Aorta (tissue), 5 donors: ENCODE measurements at places on chromosomes 12 and 14. TPM values are rescaled to one million over a fixed set of nuclear protein-coding genes. Genes with fewer than 3 reads are reported as not detected.

DNA sequence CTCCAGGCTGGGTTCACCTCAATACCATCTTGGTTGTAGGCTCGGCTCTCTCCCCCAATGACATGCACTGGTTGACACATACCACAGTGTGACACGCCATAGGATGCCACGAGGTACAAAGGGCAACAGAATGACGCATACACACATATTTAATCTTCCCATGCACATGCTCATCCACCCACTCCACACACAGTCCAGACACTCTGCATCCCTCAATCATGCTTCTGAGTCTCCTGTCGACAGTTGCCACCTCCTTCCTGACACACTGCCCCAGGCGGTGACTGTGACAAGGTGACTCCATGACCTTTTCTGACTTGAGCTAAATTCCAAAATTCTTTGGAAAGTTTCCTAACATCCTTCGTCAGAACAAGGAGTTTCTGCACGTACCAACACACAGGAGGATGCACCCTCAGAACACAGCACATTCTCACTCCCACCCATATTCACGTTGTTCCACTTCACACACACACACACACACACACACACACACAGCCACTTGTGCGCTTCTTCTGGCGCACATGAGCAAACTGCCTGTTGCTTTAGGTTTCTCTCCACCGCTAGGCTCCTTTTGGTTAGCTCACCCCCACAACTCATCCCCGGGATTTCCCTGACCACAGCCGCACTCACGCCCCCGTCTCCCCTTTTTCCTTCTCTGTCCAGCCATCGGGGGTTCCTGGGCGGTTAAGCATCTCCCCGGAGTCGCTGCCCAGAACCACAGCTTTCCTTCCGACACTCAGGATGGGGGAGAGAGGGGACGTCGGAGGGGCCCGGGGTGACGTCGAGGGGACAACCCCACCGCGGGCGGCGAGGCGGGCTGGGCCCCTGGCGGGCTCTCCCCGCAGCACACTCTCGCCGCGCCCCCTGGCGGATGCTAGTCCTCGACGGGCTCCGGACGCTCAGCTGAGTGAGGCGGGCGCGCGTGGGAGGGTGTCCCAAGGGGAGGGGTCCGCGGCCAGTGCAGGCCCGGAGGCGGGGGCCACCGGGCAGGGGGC, 536 bp upstream of the WNT1 start:
- H3K27me3 ChIP-seq, result no peaks in the 10 kb centered on the region
- H3K27ac ChIP-seq, result no peak overlapping the region
- H3K4me1 ChIP-seq, result no peaks in the 10 kb centered on the region
- DNase-seq, result peak; percentile 81
- H3K36me3 ChIP-seq, result no peaks in the 10 kb centered on the region
- no peak overlapping the region for H3K4me3 ChIP-seq

GRCh38 chr14:24706351-24706750, 72.4 kb upstream of the GZMB start:
- H3K4me3 ChIP-seq, result no peak overlapping the region
- no peak overlapping the region for H3K27ac ChIP-seq
- H3K27me3 ChIP-seq, result no peaks in the 10 kb centered on the region
- H3K4me1 ChIP-seq, result no peaks in the 10 kb centered on the region
- no peaks in the 10 kb centered on the region for H3K36me3 ChIP-seq

GRCh38 chr12:75876832-75877762, 154.5 kb downstream of the PHLDA1 start:
- no peaks in the 10 kb centered on the region for H3K36me3 ChIP-seq
- no peak for DNase-seq
- no peaks in the 10 kb centered on the region for H3K27me3 ChIP-seq

- H3K36me3 ChIP-seq, result peaks cover 5% of the 10 kb centered on the region
- no peak overlapping the region for H3K4me3 ChIP-seq
- no peaks in the 10 kb centered on the region for H3K4me1 ChIP-seq
- H3K27ac ChIP-seq, result no peak overlapping the region
- DNase-seq, result no peak
- no peaks in the 10 kb centered on the region for H3K27me3 ChIP-seq
These were observed 24.2 kb downstream of the ZNF664 start for GRCh38 chr12:123997033-123997822.

DNA sequence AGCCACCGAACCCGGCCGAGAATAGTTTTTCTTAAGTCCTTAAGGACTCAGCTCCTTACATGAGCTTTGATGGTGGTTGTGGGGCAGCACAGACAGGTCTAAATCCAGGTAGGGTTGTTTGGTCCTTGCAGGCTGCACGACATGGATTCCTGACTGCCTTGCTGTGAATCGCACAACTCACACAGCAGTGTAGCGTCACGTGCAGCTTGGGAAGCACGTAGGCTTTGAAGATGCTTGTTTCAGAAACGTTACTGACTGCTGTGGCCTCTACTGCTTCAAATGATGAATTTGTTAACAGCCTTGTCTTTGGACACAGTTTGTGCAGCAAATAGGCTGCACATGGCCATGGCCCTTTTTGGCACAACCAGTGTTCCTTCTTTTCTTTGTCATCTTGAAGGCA, 29.9 kb downstream of the ZBTB42 start:
- no peaks in the 10 kb centered on the region for H3K27me3 ChIP-seq
- no peaks in the 10 kb centered on the region for H3K4me1 ChIP-seq
- no peak overlapping the region for H3K4me3 ChIP-seq

- H3K4me1 ChIP-seq, result no peaks in the 10 kb centered on the region
- DNase-seq, result no peak
- H3K4me3 ChIP-seq, result no peak overlapping the region
These were observed 9.0 kb downstream of the SLC25A47 start for GRCh38 chr14:100332071-100332639.

GRCh38 chr12:82817368-82817767, 130.7 kb downstream of the TMTC2 start:
- no peaks in the 10 kb centered on the region for H3K36me3 ChIP-seq
- no peaks in the 10 kb centered on the region for H3K4me1 ChIP-seq
- no peak for DNase-seq
- H3K27me3 ChIP-seq, result no peaks in the 10 kb centered on the region
- H3K4me3 ChIP-seq, result no peak overlapping the region

DNA sequence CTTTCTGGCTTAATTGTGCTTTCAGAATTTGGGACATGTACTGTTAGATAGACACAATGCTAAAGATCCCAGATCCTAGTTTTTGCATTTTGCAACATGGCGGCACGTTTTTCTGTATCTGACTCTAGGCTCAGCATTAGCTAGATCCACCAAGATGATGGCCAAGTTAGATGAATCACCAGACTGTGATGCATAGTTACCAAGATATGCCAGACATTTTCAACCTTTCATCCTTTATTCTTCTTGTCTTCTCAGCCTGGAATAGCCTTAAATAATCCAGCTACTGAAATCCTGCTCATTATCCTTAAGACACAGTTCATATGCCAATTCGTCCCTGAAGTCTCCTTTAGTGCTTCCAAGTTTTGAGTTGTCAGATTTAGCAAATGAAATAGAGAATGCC, 144.9 kb upstream of the CRY1 start:
- no peak overlapping the region for H3K27ac ChIP-seq
- no peaks in the 10 kb centered on the region for H3K4me1 ChIP-seq
- no peaks in the 10 kb centered on the region for H3K36me3 ChIP-seq
- peaks cover 3% of the 10 kb centered on the region for H3K27me3 ChIP-seq

DNA sequence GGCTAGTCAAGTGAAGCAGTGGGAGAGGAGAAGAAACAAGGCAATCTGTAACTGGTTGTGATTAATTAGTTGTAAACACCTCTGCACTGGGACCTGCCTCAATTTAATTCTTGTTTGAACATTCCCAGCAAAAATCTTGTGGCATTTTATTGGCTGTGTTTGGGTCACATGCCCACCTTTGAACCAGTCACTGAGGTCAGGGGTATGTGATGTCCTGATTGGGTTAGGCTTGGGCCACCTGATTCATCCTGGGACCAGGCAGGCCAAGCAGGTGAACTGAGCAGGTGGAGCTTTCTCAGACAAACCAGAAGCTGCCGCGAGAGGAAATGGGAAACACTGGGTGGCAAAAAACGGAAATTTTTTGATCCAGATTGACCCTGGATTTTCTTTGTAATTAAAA, 72.5 kb downstream of the NEDD1 start:
- H3K4me3 ChIP-seq, result no peak overlapping the region
- DNase-seq, result no peak
- no peaks in the 10 kb centered on the region for H3K27me3 ChIP-seq

Gene PRR13
- total RNA-seq, result 94.6 TPM

Gene FNTB
- 22.5 TPM for total RNA-seq

Gene CIDEB
- 13.9 TPM for total RNA-seq

Gene KCNC2
- not detected for total RNA-seq
